ENCODE measurements at places on chromosomes 6 and 20.

- no peak for DNase-seq
Observed at GRCh38 chr6:35476004-35476403, 7.8 kb downstream of the RPL10A start.

GRCh38 chr20:37948956-37949355 lies 46.0 kb downstream of the VSTM2L start:
- no peak for DNase-seq

GRCh38 chr20:56875803-56876202 lies 246.7 kb downstream of the TFAP2C start:
- DNase-seq: no peak

DNA sequence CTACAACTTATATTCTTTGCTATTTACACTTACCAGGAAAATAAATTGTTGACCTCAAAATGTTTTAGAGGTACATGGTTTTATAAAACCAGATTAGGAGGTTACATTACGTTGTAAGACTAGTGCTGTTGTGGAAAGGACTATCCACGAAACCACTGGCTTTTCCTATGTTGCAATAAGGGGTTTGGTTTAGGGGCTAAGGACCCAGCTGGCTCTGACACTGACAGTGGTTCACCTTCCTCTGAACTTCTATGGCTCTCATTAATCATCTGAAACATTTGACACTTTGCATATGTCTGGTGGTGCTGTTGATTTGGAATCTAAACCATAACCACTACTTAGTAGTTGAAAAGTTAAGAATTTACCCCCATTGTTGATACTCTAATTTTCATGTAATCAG lies 186.7 kb downstream of the NKAIN2 start:
- no peak for DNase-seq

GRCh38 chr6:4567141-4567540 lies 209.1 kb upstream of the CDYL start:
- DNase-seq: no peak

DNA sequence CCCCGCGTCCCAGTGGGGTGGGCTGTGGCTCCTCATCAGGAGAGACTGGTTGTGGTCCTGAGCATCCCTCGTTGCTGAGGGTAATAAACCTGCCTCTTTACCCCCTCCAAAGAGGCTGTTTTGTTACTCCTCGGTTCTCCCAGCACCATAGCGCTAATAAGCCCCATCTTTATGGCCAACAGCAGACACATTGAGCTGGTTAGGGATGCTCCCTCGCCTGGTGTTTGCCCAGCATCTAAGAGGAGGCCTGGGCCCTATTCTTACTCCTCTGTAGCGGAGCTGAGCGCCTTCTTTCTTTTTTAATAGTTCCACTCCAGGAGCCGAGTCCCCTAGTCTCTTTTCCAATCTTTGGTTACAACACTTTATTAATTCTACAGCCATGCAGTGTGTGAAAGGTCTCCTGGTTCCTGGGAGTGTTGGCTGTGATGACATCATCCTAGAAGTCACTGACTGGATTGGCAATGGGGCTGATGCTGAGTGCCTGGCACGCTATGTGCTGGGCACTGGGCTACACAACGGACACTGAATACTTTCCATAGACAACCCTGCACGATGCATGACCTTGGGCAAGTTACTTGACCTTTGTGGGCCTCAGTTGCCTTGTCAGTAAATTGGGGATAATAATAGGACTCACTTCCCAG lies 50.6 kb upstream of the CCDC167 start:
- DNase-seq: no peak

- DNase-seq: no peak
Observed at GRCh38 chr6:34213772-34214171, 22.9 kb upstream of the HMGA1 start.

DNA sequence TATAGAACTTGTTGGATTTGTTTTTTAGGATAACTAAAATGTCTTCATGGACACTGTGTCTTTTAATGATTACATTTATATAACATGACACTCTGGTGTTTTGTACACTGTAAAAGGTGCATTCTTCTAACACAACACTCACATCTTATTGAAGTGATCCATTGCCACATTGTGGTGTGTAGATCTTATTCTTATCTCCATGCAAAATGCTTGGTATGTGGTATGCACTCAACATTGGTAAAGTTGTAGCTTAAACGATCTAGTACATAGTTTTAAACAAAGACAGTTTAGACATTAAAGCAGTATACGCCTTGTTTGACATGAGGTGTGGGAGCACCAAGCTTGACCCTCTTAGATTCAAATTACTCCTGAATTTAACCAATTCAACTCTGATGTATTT lies 84.7 kb downstream of the SASH1 start:
- no peak for DNase-seq

DNA sequence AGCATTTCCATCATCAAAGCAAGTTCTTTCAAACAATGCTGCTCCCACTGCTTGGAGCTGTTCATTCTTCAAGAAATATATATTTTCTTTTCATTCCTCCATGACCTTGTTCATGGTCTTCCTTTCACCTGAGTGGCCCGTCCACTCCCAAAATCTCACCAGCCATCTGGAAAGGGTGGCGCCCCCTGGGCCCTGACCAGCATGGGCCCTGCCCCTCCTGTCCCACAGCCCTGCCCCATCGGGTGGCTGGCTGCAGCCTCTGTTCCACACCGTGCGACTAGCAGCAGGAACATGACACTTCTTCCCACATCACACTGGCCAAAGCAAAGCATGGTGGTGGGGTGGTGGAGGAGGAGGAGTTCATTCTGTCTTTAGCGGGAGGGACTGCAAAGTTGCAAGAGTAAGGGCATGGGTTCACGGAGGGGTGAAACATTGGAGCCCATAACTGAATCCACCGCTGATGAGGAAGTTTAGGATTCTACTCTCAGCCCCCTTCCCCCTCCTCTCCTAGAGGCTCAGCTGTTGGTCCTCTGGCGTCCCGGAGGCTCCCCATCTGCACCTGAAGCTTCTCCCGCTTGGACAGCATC lies 195.2 kb upstream of the SLC24A3 start:
- no peak for DNase-seq

DNA sequence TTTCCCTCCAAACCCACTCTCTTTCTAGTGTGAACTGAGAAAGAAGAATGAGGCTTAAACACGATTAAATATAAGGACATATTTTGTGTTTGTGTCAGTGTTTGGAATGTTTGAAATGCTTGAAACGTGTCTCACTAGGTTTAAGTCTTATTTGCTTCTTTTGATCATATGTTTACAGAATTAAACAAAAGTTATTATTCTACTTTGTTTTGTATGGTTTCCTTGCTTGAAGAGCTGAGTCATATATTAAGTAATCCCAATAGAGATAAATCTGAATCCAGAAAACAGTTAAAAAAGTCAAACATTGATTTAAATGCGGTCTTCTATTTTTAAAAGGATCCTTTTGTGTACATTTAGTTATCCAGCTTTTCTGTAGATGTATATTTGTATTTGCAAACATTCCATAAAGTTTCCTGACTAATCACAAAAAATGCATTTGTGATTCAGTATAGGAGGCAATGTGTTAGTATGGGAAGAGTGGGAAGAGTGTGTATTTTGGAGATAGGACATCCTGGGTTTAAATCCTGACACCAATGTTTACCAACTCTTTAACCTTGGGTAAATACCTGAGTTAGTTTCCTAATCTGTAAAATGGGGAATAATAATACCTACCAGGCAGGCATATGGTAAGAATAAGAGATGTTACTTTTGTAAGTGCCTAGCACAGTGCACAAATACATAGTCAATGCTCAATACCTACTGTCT lies 72.9 kb downstream of the TSBP1 start:
- no peak for DNase-seq

DNA sequence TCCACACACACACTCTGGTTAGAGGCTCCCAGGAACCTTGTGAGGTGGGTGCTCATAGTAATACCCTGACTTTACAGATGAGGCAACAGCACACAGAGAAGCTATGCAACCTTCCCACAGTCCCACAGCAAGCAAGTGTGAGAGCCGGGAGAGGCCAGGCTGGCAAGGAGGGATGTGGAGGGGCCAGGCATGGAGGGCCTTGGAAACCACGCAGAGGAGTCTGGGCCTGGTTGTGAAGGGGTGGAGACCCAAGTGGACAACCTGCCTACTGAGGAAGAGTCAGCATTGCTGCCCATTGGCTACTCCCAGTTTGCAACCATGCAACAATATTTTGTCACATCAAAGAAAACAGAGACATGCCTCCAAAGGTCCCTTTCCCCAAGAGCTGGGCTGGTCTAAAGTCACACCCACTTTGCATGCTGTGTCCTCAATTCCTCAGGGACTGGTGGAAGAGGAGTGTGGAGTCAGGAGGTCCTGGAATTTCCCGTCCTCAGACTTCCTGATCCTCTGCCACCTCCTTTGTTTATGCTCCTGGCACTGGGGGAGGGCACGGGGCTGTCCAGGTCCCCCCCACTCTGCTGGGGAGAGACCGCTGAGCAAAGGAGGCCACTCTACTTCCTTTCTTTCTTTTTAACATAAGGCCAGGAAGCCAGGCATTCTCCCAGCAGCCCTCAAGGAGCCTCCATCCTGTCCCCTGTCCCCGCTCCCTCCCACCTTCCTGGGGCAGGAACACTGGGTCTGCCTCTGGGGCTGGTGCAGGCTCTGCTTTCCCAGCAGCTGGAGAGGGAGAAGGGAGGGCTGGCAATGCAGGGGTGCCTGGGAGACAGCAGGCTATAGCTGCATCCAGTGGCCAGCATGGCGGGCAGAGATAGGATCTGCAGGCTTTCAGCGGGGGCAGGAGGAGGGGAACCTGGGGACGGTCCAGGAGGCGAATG lies 68.3 kb downstream of the NOL4L start:
- no peak for DNase-seq

GRCh38 chr6:29663300-29664042 lies 6.6 kb downstream of the MOG start:
- DNase-seq: no peak

- DNase-seq: no peak
Observed at GRCh38 chr6:39947611-39948068, 13.4 kb upstream of the MOCS1 start.

DNA sequence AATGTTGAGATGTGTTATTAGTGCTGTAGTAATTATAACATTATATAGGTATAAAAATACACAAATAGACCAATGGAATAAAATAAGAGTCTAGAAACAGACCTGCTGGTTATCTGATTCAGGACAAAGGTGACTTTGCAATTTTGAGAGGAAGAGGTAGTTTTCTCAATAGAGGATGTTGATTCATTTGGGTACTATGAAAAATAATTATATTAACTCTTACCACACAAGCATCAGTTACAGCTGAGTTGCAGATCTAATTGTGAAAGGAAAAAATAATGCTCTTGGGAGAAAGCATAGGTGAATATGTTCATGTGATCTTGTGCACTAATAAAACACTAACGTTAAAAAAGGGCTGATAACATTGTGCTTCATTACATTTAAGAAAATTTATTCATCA lies 103.0 kb downstream of the BCKDHB start:
- no peak for DNase-seq

GRCh38 chr6:21071780-21072468 lies 521.6 kb upstream of the SOX4 start:
- DNase-seq: no peak

GRCh38 chr20:56400001-56400640 lies 7.7 kb downstream of the CSTF1 start:
- peak; percentile 37 for DNase-seq

DNA sequence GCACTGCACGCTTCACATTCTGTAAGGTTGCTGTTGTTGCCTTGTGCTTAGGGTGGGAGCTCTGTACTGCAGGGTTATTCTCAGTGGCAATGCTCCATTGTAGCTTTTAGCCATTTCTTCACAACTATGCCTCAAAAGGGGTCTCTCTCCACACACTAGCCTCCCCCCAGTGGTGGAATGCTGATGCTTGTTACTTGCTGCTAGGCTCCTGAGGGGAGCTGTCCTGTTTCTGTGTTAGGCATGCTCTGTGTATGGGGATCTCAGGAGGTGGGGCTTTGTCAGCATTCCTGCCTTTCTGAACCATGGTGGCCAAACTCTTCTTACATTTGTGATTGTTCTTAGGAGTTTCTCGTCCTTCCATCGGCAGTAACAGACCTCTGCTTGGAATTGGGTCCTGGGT lies 18.8 kb downstream of the TMEM170B start:
- DNase-seq: no peak

DNA sequence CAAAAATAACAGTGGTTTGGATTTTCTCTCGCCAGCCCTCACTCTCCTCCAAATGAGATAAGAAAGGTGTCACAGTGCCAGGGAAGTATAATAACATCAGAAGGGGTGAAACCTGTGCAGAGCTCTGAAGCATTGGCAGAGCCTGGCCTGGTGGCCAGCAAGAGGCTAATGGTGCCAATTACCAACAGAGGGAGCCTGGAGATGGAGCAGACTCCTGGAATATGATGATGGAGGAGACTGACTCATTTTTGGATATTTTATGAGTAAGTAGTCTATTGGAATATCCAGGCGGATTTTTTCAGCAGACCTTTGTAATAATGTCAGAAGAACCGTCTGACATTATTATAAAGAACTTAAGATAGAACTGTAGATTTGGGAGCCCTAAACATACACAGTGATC lies 442.6 kb upstream of the MARCKS start:
- DNase-seq: no peak

- no peak for DNase-seq
Observed at GRCh38 chr6:109045493-109045892, 49.2 kb downstream of the SESN1 start.

- peak; percentile 63 for DNase-seq
Observed at GRCh38 chr6:24935366-24936152, at the start of gene RIPOR2. Gene RIPOR2 (minus strand): TSS chr6:24935960. CDS start chr6:24935898, 62 bp downstream.

GRCh38 chr6:47132724-47133123 lies 90.6 kb upstream of the ADGRF1 start:
- DNase-seq: no peak

DNA sequence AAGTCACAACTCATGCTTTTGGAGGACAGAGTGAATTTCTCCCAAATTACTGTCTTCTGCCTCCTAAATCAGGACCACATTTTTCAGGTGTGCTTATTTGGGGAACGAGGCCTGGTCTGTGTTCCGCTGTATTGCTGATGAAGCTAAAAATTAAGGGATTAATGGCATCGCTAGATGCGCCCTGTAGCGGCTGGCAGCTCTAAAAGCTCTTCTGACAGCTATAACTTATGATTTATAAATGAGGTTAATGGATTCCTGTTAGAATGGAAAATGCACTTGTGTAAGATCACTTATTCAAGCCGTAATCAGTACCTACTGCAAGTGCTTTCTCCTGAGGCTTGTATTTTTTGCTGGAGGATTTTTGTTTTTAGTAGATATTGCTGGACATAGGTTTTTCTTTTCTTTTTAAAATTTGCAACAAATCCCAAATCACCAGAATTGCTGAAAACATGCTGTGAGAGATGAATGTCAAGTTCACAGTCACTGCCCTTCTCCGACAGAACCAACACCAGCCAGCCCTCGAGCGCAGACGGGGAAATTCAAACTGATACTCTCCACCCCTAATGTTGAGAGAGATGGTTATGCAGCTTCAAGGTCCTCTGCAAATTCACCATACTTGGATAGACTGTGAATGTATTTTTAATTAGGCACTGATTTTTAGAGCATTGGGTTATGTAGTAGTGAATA lies 49.1 kb downstream of the AKAP12 start:
- no peak for DNase-seq

DNA sequence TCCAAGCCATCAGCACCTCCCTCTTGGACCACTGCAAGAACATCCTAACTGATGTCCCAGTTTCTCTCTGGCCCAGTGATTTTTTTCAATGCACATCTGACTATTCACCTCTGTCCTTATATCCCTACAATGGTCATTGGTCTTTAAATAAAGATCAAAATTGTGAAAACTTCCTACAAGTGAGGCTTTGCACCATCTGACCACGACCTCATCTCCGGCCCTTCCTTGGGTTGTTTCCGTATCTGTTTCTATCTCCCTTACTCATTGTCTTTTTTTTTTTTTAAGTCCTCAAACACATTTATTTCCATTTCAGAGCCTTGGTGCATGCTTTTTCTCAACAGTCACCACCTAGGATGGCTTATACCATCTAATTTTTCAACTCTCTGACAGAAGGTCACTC lies 88.1 kb downstream of the IPCEF1 start:
- no peak for DNase-seq

GRCh38 chr6:138455746-138456400 lies 43.4 kb downstream of the NHSL1 start:
- DNase-seq: peak; percentile 30
